ENCODE measurements at places on chromosomes 3 and 15.

- DNase-seq: no peak
Observed at GRCh38 chr3:151226088-151226563, 23.1 kb upstream of the GPR171 start.

DNA sequence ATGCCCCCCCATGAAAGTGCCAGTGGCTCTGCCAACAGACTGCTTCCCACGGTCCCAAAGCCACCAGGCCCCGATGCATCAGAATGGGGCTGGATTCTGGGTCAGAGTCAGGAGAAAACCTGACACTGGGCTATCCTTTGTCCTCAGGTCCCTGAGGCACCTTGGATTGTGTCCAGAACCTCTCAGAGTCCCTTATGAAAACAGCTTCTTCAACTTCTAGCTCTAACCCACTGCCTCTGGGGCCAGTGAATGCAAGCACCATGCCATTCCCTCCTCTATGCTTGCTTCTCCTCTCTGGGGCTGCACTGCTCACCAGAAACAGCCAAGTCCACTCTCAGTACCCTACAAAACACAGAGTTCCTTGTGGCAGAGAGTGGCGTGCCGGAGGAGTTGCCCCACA is 9.9 kb downstream of the CRABP1 start:
- peak; percentile 41 for DNase-seq

GRCh38 chr3:150495149-150495548 is 51.1 kb downstream of the SERP1 start:
- peak; percentile 29 for DNase-seq

GRCh38 chr15:100941536-100941935 is 22.4 kb downstream of the LRRK1 start:
- DNase-seq: no peak

GRCh38 chr3:168495270-168495669 is 399.5 kb upstream of the GOLIM4 start:
- DNase-seq: no peak

GRCh38 chr3:129585949-129586657 is 20.4 kb downstream of the PLXND1 start:
- no peak for DNase-seq

- no peak for DNase-seq
Observed at GRCh38 chr15:76278651-76279050, 32.6 kb downstream of the ETFA start.

DNA sequence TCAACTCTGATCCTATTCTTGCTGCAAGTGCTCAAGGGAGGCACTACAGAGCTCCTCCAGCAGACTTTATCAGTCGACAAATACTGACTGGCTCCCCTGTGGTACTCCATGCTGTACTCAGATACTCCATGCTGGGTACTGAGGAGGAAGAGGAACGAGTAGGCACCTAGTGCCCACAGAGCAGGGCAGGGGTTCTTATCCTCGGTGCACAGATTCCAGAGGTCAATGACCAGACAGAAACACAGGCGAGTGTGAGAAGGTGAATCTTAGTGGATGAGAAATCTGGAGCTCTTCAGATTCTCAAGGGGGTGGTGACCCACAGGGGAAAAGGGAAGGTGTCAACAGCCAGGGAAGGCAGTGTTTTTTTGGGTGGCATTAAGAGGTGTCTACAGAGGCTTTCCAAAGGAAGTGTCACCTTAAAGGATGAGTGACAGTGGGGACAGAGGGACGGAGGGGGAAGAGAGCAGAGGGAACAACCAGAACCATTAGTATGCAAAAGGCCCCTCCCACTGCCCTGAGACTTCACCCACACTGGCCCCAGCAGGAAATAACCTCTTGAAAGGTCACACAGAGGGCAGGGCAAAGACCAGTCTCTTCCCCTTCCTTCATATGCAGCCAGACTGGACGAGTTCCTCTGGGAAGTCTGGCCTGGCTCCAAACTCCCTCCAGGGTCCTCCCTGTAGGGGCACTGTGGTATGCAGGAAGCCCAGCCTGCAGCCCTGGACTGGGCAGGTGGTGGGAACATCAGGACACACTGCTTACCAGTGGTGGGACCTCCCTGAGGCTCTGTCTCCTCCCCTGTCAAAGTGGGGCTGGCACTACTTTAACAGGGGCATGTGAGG is 27.5 kb downstream of the CCDC12 start:
- no peak for DNase-seq

- DNase-seq: peak; percentile 27
Observed at GRCh38 chr15:77507143-77507897, 86.6 kb downstream of the HMG20A start.

DNA sequence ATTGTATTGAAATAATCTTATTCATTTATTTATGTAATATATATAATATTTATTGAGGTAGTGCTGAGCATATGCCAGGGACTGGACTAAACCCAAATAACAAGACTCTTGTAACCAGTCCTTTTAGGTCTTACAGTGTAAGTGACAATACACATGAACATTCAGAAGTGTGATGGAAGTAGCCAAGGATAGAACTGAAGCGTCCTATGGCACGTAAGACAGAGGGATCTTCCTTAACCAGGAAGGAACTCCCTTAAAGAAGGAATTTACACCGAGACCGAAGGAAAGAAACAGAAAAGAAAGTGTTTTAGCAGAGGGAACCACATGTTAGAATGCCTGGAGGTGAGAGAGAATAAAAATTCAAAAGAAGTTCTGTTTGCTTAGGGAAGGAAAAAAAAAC is 23.6 kb upstream of the CLDN1 start:
- DNase-seq: no peak

GRCh38 chr3:65961733-65962132 is 77.0 kb downstream of the MAGI1 start:
- DNase-seq: no peak

- DNase-seq: no peak
Observed at GRCh38 chr3:69872783-69873378, 126.7 kb upstream of the SAMMSON start.

- no peak for DNase-seq
Observed at GRCh38 chr15:100712226-100712625, 109.8 kb downstream of the ASB7 start.

DNA sequence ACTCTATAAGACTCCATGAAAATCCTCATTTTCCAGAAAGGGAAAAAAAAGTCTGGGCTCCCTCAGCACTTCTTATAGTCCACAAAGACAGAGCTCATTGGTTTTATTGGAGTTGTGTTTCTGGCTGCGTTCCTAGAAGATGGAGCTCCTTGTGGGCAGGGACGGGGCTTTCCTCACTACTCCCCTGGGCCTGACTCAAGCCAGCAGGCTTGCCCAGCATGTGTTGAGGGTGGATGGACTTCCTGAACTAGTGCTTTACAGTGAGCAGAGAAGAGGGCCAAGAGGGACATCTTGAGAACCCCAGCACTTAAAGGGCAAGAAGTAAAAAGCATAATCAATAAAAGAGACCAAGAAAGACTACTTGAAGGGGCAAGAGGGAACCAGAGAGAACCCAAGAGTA is 43.2 kb upstream of the EPHB1 start:
- DNase-seq: no peak

GRCh38 chr15:55774113-55774970 is 31.4 kb upstream of the PRTG start:
- peak; percentile 70 for DNase-seq

DNA sequence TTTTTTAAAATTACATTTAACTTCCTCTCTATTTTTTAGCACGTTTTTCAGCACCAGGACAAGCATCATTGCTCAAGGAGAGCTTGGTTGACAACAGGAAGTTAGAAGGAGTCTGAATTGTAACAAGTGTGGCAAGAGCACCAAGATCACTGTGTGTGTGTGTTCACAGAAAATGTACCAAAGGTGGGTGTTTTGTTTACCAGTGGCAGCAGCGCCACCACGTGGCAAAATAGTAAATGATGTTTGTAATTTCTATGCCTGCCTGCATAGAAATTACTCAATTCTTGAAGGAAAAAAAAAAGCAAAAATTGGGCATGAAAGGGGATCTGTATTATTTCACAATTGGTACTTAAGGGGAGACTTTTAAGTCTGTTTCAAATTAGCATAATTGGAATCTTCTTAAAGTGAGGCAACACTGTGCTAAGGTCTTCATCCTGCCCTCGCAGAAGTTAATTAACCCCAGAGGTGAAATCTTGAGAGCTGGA is 7.4 kb upstream of the U2SURP start:
- peak; percentile 82 for DNase-seq

- DNase-seq: no peak
Observed at GRCh38 chr3:176554791-176555654, 642.3 kb downstream of the TBL1XR1 start.

DNA sequence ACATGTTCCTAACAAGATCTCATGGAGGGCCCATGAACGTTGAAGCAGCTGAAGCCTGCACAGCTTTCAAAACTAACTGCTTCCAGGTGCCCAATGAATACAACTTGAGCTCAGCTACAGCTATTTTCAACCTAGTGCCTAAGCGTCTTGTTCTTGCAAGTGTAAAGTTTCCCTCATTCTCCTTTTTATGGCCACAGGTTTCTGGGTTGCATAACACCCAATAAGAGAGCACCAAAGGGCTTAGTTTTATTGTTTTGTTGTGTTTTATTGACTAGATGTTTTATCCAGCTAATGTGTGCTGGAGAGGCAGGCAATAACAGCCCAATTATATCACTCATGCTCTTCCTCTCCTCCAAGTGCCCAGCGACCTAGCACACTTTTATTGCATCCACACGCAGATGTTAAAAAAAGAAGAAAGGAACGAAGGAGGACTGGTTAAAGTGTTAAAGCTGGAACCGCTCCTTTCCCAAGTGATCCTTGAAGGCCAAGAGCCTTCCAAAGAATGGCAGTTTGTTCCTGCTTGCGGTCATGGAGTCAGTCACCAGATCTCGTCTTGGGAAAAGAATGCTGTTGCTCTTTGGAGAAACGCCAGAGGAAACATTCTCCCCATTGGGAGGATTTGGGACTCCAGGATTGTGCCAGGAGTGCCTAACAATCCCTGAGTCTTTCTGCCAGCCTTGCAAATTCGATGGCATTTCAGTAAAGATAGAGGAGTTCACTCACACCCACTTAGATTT is 156.9 kb downstream of the MEX3B start:
- no peak for DNase-seq

DNA sequence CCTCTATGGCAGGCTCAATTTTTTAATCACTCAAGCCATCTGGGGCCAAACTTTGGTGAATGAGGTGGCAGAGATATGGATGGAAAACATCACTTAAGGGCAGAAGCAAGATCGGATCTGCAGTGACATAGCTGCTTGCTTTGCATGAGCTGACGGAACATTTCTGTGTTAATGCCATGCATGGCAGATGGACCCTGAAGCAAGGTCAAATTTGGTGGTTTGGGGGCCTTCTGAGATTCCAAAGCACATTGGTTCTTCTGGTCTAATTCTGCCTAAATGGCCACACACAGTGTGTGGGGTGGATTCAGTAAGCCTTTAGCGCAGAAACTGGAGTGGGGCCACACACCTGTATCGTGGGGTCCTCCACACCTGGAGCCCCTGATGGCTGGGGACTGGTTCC is 38.3 kb upstream of the BCL2L10 start:
- DNase-seq: no peak
